ENCODE measurements at places on chromosomes 11 and 22. TPM values are rescaled to one million over a fixed set of nuclear protein-coding genes. Genes with fewer than 3 reads are reported as not detected.
A peak's percentile ranks its signal among the peaks of the same experiment; 100 is the strongest.

DNA sequence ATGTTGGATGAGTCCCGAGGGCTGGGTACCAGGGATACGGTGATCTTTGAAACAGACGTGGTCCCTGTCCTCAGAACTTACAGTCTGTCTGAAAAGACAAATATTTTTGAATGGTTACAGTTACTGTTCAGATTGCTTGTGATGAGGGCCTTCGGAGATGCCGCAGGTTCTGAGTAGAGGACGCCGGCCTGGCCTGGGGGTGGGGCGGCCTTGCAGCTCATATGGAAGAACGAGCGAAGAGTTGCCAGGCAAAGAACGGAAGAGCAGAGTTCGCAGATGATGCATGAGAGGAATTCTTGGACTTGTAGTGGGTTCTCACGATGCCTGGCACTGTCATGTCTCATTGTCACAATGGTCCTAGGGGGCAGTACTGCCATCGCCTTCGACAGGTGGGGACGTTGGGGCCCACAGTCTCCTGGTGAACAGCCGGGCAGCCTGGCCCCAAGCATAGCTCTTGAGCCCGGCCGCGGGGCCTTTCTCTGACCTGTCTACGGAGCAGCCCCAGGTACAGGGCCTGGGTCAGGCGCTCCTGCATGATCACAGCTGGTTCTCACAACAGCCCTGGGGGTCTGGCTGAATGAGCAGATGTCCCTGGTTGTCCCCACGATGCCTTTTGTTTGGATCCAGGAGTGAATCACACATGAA is 60.9 kb upstream of the PARVG start:
- no peak for DNase-seq

DNA sequence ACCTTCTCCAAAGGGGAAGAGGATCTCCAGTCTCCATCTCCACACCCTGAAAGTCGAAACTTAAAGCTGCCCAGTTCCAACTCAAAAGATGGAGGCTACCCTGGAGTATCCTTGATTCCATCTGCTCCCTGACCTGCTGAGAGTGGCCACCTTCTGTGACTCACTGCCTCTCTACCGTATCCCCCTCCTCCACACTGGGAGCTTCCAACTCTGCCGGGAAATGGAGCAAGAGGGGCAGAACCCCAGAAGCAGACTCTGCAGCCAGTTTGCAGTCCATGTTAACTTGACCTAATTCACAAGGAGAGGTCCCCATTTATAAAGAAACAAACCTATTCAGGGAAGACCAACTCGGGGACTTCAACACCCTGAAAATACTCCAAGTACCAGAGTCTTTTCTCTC is 22.0 kb upstream of the IRAG1 start:
- DNase-seq, result no peak

DNA sequence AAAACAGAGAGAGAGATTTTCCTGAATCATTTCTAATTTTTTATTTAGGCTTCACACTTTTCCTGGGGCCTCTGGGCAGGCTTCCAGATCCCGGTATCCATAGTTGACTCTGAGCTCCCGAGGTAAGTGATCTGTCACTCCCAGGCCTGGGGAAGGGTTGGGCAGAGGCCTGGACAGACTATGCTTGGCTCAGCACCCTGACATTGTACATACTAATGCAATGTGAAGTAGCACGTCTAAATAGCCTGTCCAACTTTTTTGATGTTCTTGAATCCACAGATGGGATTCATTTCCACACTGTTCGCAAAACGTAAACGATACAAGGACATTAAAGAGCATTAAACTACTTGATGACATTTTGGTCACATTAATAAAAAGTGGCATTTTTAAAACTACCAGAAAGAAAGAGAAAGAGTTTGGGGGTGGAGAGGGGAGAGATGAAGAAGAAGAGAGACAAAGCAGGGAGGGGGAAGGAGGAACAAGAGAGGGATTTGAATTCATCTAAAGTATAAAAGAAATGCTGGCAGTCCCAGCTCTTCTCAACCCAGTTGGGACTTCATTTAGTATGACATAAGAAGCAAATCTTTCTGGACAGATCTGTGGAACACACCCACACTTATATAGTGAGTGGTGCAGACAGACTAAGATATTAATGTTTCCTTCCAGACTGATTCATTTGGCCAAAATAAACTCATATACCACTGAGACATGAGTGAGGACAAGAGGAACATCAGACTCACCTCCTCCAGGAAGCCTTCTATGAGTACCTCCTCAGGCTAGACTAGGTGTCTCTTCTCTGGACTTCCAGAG is 514.2 kb downstream of the SOX6 start:
- no peak for DNase-seq

DNA sequence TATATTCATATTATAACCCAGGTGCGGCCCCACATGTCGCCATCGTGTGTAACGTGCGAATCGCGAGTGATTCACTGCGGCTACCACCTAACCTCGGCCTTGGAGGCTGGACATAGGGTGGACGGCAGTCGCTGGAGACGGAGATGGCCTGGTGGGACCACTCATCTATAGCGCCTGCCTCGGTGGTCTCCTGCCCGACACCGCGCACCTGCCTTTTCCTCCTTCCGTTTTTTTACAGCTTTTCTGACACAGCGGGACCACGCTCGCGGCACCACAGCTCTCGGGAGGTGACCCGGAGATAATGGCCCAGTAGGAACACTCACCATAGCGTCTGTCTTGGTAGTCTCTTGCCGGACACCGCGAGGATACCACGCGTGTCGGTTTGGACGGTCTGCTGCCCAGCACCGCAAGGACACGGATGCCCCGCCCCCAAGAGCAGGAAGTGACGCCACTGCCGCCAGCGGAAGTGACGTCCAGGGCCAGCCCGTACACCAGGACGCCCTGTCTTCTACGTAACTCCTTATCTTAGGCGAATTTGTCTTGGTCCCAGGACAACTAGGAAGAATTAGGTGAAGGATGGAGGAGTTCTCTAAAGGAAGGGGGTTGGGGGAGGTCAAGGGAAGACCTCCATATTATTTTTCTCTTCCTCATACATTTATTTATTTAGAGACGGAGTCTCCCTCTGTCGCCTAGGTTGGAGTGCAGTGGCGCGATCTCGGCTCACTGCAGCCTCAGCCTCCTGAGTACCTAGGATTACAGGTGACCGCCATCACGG is 6.4 kb downstream of the SNU13 start:
- peak; percentile 78 for DNase-seq

DPP3 gene
- 66.8 TPM for total RNA-seq
